Activated naive CD8-positive, alpha-beta T cell treated with anti-CD3 and anti-CD28 coated beads for 36 hours (primary cell): ENCODE measurements at places on chromosomes 4 and X. TPM values are rescaled to one million over a fixed set of nuclear protein-coding genes. Genes with fewer than 3 reads are reported as not detected.

PDE6B gene
- total RNA-seq: 12.6 TPM

GYPE gene
- 2.7 TPM for total RNA-seq

PLP1 gene
- not detected for total RNA-seq

FGFRL1 gene
- 17.0 TPM for total RNA-seq

DNA sequence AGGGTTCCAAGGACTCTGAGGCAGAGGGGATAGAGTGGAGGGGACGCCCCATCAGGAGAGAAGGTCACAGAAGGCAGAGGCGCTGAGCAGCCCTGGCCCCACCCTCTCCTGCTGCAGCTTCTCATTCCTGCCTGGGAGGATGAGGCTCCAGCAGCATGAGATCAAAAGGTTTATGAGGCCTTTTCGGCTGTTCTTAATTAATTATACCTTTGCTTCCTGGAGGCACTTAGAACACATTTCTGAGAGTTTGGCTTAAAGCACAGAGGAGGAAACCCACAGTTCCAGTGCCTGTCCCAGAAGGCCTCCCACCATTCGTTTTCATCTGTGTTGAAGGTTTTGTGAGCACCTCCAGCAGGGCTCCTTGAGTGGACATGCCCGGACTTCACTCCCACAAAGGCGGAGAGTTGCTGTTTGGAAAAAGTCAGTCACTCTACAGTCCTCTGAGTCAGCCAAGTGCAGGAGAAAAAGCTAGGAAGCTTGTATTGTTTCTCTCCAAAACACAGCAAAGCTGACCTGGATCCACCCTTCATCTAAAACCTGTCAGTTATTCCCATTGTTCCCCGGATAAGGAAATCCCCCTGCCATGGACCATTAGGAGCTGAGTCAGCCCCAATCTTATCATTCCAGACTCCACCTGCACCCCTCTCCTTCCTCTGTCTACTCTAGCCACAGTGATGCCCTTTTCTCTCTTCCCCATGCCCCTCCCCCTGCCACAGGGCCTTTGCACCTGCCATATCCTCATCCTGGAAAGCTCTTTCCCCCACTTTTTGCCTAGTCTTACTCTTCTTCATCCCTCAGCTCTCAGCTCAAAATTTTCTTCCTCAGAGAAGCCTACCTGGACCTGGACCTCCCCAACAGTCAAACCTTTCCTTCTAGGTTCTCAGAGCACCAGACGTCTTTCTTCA, 276.8 kb downstream of the FBXW7 start:
- H3K36me3 ChIP-seq: no peaks in the 10 kb centered on the region
- DNase-seq: no peak
- H3K4me1 ChIP-seq: peaks cover 21% of the 10 kb centered on the region
- H3K27ac ChIP-seq: peak overlapping the region; percentile 25

- no peak overlapping the region for H3K27ac ChIP-seq
- H3K4me3 ChIP-seq: no peak overlapping the region
- no peaks in the 10 kb centered on the region for H3K36me3 ChIP-seq
- H3K4me1 ChIP-seq: no peaks in the 10 kb centered on the region
- DNase-seq: no peak
Measured at GRCh38 chr4:28014469-28014868, 1153.8 kb downstream of the STIM2 start.

DNA sequence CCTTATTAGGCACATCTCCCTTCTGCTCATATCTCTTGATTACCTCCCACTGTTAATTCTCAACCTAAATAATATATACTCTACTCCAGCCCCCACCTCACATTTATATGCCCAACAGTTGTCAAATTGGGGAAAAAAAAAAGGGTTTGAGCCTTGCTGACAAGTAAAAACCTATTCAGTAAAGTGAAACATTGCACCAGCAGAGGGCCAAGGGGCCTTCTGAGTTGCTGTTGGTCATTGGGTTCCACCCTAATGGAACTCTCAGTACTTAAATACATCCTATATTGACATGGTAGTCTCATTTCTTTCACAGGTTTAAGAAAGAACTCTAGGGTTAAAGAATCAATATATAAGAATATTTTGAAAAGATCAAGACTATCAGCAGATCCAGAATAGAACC, 362.2 kb downstream of the SMARCA1 start:
- H3K36me3 ChIP-seq: no peaks in the 10 kb centered on the region
- H3K27me3 ChIP-seq: peaks cover 3% of the 10 kb centered on the region
- H3K4me1 ChIP-seq: no peaks in the 10 kb centered on the region

- peaks cover 7% of the 10 kb centered on the region for H3K4me1 ChIP-seq
- H3K27me3 ChIP-seq: no peaks in the 10 kb centered on the region
- no peaks in the 10 kb centered on the region for H3K36me3 ChIP-seq
- no peak overlapping the region for H3K27ac ChIP-seq
- DNase-seq: no peak
- no peak overlapping the region for H3K4me3 ChIP-seq
Measured at GRCh38 chrX:129934952-129935351, 29.0 kb downstream of the UTP14A start.

DNA sequence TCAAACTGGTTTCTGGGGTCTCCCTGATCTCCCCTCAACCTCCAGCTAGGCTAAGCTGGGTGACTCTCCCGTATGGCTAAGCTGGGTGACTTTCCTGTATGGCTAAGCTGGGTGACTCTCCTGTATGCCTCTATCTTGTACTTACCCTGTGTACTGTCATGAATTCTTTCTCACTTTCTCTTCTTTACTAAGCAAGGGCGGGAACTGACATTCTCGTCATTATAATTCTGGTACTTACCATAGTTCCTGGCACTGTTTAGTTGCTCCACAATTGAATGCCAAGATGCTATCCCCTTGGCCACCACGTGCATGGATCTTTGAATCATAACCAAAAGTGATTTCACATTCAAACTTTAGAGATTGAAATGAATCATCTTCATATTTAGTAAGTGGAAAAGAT, 8.8 kb downstream of the INTU start:
- H3K36me3 ChIP-seq: no peaks in the 10 kb centered on the region
- no peak for DNase-seq
- H3K27ac ChIP-seq: no peak overlapping the region

GRCh38 chrX:331151-331824, 12.7 kb upstream of the GTPBP6 start:
- no peak overlapping the region for H3K27ac ChIP-seq
- no peaks in the 10 kb centered on the region for H3K4me1 ChIP-seq
- DNase-seq: peak; percentile 23

DNA sequence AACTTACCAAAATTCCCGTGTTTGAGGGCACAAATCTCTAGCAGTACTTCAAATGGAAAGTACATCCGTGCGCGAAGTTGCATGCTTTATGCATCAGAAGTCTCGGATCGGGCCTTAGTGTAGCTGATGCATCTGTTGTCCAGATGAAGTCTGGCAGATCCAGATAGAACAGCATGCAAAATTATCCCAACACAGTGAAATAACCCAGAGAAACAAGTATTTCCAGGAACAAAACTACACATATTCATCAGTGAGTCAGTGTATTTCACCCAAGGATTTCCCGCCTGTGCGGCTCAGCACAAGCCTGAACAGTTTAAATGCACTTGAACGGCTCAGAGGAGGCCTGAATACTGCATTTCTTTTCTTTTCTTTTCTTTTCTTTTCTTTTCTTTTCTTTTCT, 27.4 kb upstream of the CLDN24 start:
- H3K4me3 ChIP-seq: no peak overlapping the region
- H3K4me1 ChIP-seq: peaks cover 6% of the 10 kb centered on the region
- no peak overlapping the region for H3K27ac ChIP-seq
- no peaks in the 10 kb centered on the region for H3K36me3 ChIP-seq
- peaks cover 36% of the 10 kb centered on the region for H3K27me3 ChIP-seq

GRCh38 chr4:78688366-78688765, 87.8 kb upstream of the BMP2K start:
- H3K36me3 ChIP-seq: no peaks in the 10 kb centered on the region
- peaks cover 4% of the 10 kb centered on the region for H3K27me3 ChIP-seq
- H3K4me1 ChIP-seq: peaks cover 11% of the 10 kb centered on the region
- DNase-seq: no peak

GRCh38 chrX:97637289-97637688, 753.6 kb downstream of the RPA4 start:
- H3K36me3 ChIP-seq: no peaks in the 10 kb centered on the region
- H3K4me1 ChIP-seq: peaks cover 3% of the 10 kb centered on the region
- DNase-seq: no peak
- H3K27me3 ChIP-seq: no peaks in the 10 kb centered on the region
- no peak overlapping the region for H3K4me3 ChIP-seq
- H3K27ac ChIP-seq: no peak overlapping the region

- H3K27me3 ChIP-seq: no peaks in the 10 kb centered on the region
- H3K36me3 ChIP-seq: no peaks in the 10 kb centered on the region
- DNase-seq: no peak
- no peak overlapping the region for H3K4me3 ChIP-seq
- no peak overlapping the region for H3K27ac ChIP-seq
Measured at GRCh38 chr4:95877636-95878035, 37.7 kb downstream of the PDHA2 start.

DNA sequence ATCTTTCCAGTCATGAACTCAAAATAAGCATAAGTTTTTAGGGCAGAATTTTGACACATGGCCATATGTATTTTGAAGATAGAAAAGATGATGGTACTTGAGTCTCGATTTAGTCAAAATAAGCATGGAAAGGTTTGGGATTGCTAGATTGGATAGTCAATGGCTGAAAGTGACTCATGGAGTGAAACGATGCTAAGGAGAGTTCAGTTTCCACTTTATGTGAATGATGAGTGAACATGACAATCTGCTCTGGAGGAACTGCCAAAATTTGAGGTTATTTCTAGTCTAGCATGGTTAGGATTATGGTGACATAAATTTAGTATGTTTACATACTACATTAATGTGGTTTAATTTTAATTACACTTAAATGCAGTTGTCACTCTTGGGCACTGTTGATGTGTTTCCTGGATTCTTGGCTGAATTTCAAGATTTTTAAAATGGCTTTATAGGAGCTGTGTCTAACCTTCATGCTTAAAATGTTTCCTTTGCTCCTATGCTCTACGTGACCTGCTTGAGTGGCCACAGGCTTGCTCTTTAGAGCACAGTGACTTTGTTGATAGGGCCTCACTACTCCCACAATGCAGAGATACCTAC, 17.1 kb downstream of the DDX3X start:
- no peak for DNase-seq
- no peaks in the 10 kb centered on the region for H3K27me3 ChIP-seq
- peaks cover 24% of the 10 kb centered on the region for H3K36me3 ChIP-seq
- H3K4me3 ChIP-seq: no peak overlapping the region

DNA sequence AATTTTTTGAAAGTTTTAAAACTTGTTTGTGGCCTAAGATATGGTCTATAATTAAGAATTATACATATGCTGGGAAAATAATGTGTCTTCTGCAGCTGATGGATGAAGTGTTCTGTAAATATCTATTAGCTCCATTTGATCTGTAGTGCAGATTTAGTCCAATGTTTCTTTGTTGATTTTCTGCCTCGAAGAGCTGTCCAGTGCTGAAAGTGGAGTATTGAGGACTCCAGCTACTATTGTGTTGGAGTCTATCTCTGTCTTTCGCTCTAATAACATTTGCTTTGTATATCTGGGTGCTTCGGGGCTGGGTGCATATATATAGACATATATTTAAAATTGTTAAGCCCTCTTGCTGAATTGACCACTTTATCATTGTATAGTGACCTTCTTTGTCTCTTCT, 2127.3 kb downstream of the PCDH7 start:
- H3K27ac ChIP-seq: no peak overlapping the region
- no peaks in the 10 kb centered on the region for H3K4me1 ChIP-seq
- no peak overlapping the region for H3K4me3 ChIP-seq
- DNase-seq: no peak
- H3K36me3 ChIP-seq: no peaks in the 10 kb centered on the region

GRCh38 chrX:154481911-154482601, 3.0 kb upstream of the LAGE3 start:
- no peak overlapping the region for H3K4me3 ChIP-seq
- peaks cover 21% of the 10 kb centered on the region for H3K4me1 ChIP-seq
- no peaks in the 10 kb centered on the region for H3K27me3 ChIP-seq
- H3K36me3 ChIP-seq: peaks cover 5% of the 10 kb centered on the region

DNA sequence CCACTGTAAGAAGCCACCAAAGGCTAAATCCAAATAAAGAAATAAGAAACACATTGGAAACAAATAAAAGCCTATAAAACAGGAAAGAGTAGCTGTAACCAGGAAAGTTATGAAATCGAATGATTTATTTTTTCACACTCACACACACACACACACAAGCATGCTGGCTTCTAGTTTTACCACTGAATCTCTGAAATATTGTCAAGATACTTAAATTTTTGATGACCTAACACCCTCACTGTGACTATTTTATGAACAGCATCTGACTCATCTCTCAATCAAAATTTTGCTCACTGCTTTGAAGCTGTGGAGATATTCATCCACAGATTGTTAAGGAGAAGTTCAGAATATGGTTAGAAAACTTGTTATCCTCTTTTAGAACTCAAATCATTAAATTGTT, 13.9 kb upstream of the GABRB1 start:
- H3K27ac ChIP-seq: no peak overlapping the region
- no peak overlapping the region for H3K4me3 ChIP-seq
- no peaks in the 10 kb centered on the region for H3K27me3 ChIP-seq
- no peaks in the 10 kb centered on the region for H3K4me1 ChIP-seq
- no peaks in the 10 kb centered on the region for H3K36me3 ChIP-seq
